Activated CD4-positive, CD25-positive, alpha-beta regulatory T cell (primary cell): ENCODE measurements at places on chromosomes 5 and 9.

- DNase-seq: no peak
Observed at GRCh38 chr9:1759771-1760300, 255.3 kb upstream of the SMARCA2 start.

GRCh38 chr9:92941861-92942260 is 5.5 kb upstream of the FGD3 start:
- DNase-seq: no peak

DNA sequence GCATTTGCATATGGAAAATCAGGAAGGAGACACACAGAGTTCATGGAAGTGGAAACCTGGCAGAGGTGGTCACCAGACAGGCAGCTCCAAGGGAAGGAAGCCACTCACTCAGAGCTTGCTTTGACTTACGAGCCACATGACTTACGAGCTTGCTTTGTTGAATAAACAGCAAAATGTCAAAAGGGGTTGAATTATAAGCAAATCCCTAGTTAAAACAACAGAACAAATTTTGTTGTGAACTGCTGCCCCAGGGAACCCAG is 164.3 kb downstream of the SYK start:
- no peak for DNase-seq

DNA sequence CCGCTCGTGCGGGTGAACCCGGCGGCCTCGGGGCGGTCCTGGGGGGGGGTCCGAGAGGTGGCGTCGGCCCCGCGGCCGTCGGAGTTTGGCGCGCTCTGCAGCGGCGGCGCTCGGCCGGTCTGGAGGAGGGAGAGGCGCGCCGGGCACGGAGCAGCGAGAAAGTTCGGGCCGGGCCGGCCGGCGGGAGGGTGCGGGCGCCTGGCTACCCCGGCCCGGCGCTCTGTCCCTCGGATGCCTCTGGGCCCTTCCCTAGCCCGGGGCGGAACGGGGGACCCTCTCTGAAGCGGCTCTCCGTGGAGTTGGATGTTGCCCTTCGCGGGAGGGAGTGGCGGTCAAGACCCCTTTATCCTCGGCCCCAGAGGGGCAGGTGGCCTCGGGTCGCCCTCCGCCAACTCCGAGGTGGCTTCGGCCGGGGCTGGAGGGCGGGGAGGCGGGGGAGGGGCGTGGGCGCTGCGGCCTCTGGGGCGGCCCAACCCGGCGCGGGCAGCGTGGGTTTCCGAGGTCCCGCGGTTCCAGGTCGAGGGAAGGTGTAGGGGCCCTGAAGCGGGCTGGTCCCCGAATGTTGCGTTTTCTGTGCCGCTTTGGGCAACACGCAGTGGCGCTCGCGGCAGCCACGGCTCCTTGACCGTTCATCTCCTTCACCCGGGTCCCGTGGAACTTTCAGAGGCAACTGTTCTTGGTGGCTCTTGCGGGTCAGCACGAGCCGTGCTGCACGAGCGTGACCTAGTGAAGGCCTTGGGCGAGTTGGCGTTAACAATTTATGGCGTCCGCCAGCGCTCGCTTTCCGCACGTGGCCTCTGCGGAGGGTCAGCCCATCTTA is 290.5 kb downstream of the DOCK8 start:
- DNase-seq: no peak

DNA sequence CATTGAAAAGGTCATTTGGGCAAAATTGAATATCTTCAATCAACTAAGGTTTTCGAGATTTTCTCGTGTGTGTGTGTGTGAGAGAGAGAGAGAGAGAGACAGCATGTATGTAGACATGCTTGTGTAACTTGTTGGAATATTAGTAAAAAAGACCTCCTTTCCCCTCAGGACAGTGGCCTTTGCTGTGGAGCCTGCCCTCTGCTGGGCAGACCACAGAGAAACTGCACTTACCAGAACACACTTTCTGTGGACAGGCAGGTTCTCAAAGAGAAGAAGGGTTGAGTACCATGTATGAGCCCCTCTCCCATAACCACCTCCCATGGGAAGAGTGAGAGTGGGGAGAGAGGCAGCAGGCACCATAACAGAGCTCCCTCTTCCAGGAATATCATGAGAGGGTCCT is 45.6 kb downstream of the CFAP90 start:
- no peak for DNase-seq

DNA sequence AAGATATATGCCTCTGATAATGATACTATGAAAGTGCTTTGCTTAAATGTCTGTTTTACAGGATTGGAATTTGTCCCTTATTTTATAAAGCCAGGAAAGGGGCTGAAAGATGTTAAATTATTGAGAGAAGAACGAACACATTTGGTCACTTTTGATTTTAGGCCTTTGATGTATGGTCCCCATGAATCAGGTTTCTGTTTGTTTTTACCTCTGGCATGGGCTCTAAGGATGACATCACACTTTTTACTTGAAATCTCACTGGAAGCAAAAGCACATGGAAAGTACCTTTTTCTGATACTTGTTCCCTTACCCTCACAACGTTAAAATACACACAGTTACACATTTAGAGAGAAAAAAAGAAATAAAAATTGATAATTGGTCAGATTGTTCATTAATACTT is 6.9 kb downstream of the OTULIN start:
- DNase-seq: no peak

GRCh38 chr9:124000784-124001457 is 10.6 kb upstream of the LHX2 start:
- DNase-seq: no peak

- DNase-seq: no peak
Observed at GRCh38 chr9:89606624-89607311, 2.0 kb downstream of the GADD45G start.

DNA sequence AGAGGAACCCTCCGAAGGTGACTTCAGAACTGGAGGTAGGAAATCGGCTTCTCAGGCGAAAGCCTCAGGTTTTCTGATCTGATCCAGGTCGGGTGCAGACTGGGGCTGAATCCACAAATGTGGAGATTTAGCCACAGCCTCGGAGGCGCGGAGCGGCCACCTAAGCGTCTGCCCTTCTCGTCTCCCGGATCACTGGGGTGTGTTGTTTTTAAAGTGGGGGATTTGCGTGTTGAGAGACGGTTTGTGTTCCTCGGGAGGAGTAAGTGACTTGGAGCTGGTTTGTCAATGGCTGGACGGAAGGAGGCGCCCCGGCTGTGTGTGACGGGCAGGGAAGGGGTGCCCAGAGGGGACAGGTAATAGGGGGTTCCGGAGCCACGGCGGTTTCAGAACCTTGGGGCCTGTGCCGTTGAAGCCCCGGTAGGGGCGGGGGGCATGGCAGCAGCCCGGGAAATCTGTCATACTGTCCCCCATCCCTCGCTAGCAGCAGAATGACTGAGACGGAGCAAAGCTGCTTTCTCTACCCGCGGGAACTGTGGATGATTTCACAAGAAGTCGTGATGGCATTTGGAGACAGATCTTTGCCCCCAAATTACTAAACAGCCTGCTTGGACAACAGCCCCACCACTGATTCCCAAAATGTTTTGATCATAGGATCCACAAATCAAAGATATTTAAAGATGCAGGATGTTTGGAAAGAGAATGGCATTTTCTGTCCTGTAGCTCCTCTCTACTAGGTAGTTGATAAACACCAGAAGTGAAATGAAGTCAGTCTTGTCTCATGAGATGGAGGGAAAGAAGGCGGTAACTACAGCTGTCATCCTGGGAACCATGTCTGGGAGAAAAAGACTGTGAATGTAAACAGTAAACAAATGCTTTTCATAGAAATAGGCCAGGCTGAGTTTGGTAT is 216.5 kb downstream of the PDZD2 start:
- no peak for DNase-seq

DNA sequence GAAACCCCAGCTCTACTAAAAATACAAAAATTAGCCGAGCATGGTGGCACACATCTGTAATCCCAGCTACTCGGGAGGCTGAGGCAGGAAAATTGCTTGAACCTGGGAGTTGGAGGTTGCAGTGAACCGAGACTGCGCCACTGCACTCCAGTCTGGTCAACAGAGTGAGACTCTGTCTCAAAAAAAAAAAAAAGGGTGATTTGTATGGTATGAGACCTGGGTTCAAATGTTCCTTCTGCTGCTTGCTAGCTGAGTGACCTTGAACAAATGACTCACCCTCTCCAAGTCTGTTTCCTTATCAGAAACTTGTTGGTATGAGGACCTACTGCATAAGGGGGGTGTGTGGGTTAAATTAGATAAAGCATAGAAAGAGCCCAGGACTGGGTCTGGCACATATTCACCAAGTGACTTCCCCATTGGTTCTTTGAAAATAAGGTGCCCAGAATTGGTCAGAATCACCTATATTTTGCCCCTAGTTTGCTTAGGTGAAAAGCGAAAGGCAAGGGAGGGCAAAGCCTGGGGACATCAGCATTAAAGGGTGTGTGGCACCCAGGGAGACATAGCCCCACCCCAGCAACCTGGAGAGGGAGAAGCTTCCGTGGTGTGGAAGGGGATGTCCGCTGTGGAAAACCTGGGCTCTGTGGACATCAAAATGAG is 9.9 kb downstream of the SLC25A25 start:
- no peak for DNase-seq

DNA sequence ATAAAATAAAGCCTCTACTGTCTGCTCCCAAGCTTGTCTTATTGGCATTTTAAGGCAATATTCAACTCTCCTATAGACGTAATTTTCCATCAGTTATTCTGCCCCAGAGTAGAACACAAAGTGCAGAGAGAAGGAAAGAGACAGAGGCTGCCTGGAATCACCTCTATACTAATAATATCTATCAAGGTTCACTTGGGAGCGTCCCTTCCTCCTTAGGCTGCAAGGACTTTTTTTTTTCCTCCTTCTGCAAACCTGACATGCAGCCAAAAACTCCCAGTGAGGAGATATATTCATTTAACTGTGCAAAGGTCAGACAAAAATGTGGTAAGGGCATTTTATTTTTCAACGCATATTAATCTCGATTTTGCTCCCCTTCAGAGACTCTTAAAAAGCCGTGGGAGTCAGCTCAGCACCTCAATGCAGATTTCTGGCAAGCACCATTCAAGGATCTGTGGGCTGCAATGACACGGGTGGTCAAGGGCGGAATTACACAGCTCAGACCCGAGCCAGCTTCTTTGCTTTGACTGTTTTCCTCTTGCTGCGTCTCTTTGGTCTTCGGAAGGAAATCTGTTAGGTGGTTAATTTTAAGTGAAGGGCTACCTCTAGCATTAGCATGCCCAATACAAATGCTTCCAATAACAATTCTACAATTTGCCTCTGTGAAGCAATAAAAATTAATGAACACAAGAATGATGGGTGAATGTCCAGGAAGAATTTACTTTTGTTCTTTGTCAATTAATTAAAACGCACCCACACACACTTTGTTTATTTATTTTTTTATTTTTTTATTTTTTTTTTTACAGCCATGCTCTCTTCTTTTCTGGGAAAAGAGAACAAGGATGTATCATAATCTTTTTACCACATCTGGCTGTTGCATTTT is 587.7 kb upstream of the GRAMD2B start:
- DNase-seq: no peak

GRCh38 chr9:71683598-71684235 is 84.6 kb downstream of the CEMIP2 start:
- DNase-seq: no peak

GRCh38 chr9:110928599-110928998 is 109.7 kb downstream of the LPAR1 start:
- no peak for DNase-seq

DNA sequence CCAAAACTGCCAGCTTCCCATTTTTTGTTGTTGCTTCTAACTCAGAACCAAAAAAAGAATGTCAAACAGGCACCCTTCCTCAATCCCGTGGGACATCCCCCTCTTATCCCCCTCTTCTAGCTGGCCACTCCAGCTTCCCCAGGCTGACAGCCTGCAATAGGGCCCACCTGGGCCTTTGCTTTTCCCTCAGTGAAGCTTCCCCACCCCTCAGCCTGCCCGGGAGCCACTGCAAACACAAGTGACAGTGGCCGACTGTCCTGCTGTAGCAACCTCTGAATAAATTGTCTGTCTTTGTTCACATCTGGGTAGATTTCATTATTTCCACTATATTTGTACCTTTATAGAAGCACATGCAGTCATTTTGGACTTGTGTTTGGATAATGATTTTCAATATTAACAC is 245.3 kb downstream of the GADD45G start:
- DNase-seq: no peak
